GM20000 (cell line): ENCODE measurements at places on chromosomes 3 and 15.

DNA sequence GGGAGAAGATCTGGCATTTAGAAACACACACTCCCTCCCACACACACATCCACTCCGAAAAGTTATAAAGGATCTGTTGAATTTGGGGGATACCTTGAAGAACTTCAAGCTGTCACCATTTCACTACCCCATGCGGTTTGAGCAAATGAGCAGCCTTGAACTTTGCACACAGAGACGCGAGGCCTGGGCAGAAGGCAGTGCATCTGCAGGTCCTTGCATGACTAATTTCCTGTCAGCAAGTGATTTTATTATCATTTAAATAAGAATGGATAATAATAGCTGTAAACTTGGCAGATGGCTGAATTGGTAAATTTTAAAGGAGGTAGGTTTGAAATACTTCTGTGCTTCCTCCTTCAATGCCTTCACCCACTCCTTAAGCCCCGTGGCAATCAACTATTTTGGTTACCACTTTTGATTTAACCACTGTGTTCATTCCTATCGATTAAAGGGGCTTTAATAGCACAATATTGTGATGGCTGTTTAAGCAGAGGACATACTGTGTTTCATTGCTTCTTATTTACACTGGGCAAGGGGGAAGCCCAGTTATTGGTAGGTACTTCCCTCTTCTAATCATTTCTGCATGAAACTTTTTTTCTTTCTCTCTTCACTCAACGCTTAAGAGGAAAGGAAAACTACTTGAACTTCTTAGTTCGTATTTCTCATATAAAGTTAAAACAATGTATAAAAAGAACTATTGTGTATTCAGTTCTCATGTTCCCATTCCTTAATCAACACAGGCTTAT, 108.1 kb downstream of the ROBO2 start:
- DNase-seq: no peak

- DNase-seq: no peak
Measured at GRCh38 chr15:65571971-65572370, 39.0 kb downstream of the INTS14 start.

- no peak for DNase-seq
Measured at GRCh38 chr15:59306520-59307164, 66.0 kb downstream of the MYO1E start.

DNA sequence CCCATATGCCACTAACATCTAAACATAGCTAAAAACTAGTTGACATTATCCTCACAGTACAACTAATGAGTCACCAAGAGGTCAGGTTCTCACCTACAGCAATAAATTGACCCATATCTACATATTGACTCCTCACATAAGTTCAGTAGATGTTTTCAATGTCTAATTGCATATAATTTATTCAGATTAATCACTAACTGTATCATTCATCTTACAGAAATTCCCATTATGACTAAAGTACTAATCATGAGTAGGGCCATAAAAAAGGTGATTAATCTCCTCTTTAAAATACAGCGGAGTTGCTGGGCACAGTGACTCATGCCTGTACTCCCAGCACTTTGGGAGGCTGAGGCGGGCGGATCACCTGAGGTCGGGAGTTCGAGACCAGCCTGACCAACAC, 82.4 kb upstream of the ST3GAL6 start:
- DNase-seq: no peak

GRCh38 chr15:50181969-50182218, at the start of gene SLC27A2:
SLC27A2 (plus strand) TSS chr15:50182196; CDS start chr15:50182428, 232 bp downstream.
- DNase-seq: no peak

DNA sequence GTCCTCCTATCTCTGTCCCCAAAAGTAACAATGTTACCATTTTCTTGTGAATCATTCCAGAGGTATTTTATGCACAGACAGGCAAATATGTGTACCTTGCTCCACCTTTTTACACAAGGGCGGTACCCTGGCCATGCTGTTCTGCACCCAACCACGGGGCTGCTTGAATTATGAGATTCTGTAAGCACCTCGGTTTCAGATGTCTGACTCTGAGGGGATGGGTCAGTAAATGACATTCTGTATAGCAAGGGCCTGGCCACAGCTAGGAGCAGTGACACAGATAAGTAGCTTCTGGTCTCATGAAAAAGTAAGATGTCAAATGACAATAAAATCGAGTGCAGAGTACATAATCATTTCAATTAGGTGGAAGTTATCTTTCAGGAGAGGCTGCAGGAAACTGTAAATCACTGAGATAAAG, 30.4 kb upstream of the FLNB start:
- no peak for DNase-seq

DNA sequence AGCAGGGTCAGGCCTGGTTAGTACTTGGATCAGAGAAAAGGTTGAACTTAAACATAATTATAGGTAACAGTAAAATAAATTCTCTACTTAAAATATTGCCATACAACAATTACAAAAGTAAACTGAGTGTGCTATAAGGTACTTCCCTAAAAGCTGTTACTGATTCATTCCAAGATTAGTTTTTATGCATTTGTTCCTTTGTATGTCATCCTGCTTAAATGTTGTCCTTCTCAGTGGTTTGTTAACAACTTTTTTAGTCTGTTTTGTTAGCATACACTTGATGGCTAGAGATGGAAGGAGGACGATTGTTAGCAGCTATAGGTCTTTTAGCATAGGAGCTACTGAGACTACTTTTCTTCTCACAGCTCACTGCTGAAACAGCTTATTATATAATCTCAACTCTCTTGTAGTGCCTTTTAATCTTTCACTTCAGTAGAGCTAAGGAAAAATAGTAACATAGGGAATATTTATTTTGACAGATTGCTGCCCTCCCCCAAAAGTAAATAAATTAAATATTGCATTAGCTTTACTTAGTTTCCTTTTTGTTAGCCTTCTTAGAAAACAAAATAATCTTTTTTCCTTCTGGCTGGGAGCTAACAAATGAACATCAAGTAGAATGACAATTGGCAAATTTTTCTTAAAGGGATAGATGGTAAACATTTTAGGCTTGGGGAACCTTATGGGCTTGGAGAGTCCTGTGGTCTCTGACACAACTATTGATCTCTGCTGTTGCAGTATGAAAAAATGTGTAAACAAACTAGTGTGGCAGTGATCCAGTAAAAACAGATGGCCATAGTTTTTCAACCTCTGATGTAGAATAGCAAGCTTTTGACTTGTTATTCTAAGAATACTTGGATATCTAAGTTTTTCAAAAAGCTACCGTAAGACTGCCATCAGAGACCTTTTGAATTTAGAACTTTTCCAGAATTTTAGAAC, 39.5 kb downstream of the USP8 start:
- DNase-seq: no peak

GRCh38 chr3:65701516-65701915, 337.2 kb downstream of the MAGI1 start:
- DNase-seq: no peak

- DNase-seq: no peak
Measured at GRCh38 chr3:102745881-102746280, 311.1 kb downstream of the ZPLD1 start.
